ENCODE measurements at places on chromosomes 3 and 15. TPM values are rescaled to one million over a fixed set of nuclear protein-coding genes. Genes with fewer than 3 reads are reported as not detected.

DNA sequence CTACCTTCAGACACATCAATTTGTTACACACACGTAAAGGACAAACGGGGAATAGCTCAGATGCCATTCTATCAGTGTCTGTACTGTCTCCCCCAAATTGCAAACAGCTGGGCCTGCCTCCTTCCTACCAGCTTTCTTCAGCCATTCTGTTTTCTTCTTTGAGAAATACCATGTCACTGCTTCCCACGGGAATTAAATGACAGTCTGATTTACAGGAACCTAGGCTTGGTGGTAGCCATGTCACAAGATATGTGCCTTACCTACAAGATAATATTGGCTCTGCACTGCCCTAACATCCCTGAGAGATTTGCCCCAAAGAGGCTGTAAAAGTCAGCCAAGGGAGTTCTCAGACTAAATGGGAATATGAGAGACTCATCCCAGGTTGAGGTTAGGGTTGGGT is 308.3 kb downstream of the LRTM1 start:
- no peaks in the 10 kb centered on the region for H3K27me3 ChIP-seq
- H3K36me3 ChIP-seq, result no peaks in the 10 kb centered on the region
- H3K27ac ChIP-seq, result no peak overlapping the region
- no peak overlapping the region for H3K4me3 ChIP-seq
- no peaks in the 10 kb centered on the region for H3K4me1 ChIP-seq

- no peaks in the 10 kb centered on the region for H3K36me3 ChIP-seq
- H3K27ac ChIP-seq, result peak overlapping the region; percentile 52
Observed at GRCh38 chr3:194046995-194047645, 88.8 kb upstream of the HES1 start.

Gene LYZL4
- not detected for total RNA-seq

- H3K27me3 ChIP-seq, result peaks cover 5% of the 10 kb centered on the region
- no peak overlapping the region for H3K27ac ChIP-seq
- H3K4me3 ChIP-seq, result no peak overlapping the region
- H3K4me1 ChIP-seq, result no peaks in the 10 kb centered on the region
Observed at GRCh38 chr3:141812084-141812483, 48.9 kb downstream of the GRK7 start.

Gene ZIC1
- total RNA-seq, result not detected

Gene SIDT1
- 76.0 TPM for total RNA-seq

Gene MST1
- 12.2 TPM for total RNA-seq

Gene LCTL
- not detected for total RNA-seq

DNA sequence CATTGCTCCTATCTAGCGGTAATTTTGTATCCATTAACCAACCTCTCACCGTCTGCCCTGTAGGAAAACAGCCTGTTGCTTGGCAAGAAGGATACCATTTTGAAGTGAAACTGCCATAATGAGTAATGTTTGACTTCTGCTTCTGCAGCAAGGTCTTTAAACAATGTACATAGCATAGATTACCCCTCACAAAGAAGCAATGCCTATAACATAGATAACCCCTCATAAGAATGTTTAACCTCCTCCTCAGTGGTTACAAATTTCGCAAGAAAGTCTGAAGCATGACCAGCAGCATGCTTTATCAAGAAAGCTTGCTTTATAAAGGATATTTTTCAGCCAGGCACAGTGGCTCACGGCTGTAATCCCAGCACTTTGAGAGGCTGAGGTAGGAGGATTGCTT is 61.2 kb upstream of the MFGE8 start:
- DNase-seq, result no peak
- no peaks in the 10 kb centered on the region for H3K27me3 ChIP-seq
- no peak overlapping the region for H3K27ac ChIP-seq
- no peaks in the 10 kb centered on the region for H3K36me3 ChIP-seq

Gene AMT
- total RNA-seq, result 13.5 TPM

Gene DAPK2
- 109 TPM for total RNA-seq
